ENCODE measurements at places on chromosomes 5 and 9.

- no peak overlapping the region for H3K4me3 ChIP-seq
- no peaks in the 10 kb centered on the region for H3K36me3 ChIP-seq
- H3K27me3 ChIP-seq: no peaks in the 10 kb centered on the region
- DNase-seq: no peak
- no peak overlapping the region for H3K27ac ChIP-seq
- H3K4me1 ChIP-seq: no peaks in the 10 kb centered on the region
Measured at GRCh38 chr9:115673599-115673998, 480.0 kb upstream of the PAPPA start.

GRCh38 chr9:132588501-132589147 lies 6.2 kb downstream of the BARHL1 start:
- peaks cover 5% of the 10 kb centered on the region for H3K4me1 ChIP-seq
- H3K27me3 ChIP-seq: peaks cover 54% of the 10 kb centered on the region
- H3K27ac ChIP-seq: no peak overlapping the region

GRCh38 chr5:90865180-90865579 lies 306.6 kb downstream of the ADGRV1 start:
- H3K36me3 ChIP-seq: no peaks in the 10 kb centered on the region
- H3K4me1 ChIP-seq: peaks cover 4% of the 10 kb centered on the region
- peaks cover 13% of the 10 kb centered on the region for H3K27me3 ChIP-seq
- H3K27ac ChIP-seq: no peak overlapping the region
- DNase-seq: no peak

DNA sequence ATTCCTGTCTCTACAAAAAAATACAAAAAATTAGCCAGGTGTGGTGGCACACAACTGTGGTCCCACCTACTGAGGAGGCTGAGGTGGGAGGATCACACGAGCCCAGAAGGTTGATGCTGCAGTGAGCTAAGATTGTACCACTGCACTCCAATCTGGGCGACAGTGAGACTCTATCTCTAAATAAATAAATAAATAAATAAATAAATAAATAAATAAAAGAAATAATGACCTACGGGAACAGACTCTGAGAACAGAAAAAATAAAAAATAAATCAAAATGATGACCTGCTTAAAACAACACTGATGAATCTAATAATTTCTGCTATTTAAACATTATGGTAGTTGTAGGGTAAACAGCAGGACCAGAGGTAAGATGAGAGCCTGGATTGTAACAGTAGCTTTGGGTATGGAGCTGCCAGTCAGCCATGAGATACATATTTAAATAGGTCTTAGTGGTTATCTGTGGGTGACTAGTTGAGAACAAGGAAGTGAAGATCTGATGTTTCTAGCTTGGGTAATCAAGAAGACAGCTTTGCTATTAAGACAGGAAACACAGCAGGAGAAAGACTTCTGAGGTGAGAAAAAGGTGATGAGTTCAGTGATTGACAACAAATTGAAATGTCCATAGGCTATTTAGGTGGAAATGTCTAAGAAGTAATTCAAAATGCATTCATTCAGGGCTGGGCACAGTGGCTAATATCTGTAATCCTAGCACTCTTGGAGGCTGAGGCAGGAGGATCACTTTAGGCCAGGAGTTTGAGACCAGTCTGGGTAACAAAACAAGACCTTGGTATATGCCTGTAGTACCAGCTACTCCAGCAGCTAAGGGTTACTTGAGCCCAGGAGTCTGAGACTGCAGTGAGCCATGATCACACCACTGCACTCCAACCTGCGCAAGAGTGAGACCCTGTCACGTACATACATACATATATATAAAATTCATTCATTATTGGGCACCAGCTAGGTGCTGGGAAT lies 11.0 kb downstream of the RNF145 start:
- peaks cover 79% of the 10 kb centered on the region for H3K4me1 ChIP-seq
- no peaks in the 10 kb centered on the region for H3K27me3 ChIP-seq
- no peak overlapping the region for H3K4me3 ChIP-seq
- H3K27ac ChIP-seq: peak overlapping the region; percentile 79

DNA sequence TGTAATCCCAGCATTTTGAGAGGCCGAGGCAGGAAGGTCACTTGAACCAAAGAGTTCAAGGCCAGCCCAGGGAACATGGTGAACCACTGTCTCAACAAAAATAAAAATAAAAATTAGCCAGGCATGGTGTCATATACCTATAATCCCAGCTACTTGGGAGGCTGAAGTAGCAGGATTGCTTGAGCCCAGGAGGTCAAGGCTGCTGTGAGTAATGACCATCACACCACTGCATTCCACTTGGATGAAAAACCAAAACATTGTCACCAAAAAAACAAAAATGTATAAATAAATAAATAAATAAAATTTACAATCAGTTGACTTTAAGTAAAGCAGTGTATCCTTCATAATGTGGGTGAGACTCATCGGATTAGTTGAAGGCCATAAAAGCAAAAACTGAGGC lies 541.4 kb downstream of the CSNK1G3 start:
- H3K27ac ChIP-seq: no peak overlapping the region
- H3K4me3 ChIP-seq: no peak overlapping the region
- H3K27me3 ChIP-seq: no peaks in the 10 kb centered on the region
- no peak for DNase-seq

DNA sequence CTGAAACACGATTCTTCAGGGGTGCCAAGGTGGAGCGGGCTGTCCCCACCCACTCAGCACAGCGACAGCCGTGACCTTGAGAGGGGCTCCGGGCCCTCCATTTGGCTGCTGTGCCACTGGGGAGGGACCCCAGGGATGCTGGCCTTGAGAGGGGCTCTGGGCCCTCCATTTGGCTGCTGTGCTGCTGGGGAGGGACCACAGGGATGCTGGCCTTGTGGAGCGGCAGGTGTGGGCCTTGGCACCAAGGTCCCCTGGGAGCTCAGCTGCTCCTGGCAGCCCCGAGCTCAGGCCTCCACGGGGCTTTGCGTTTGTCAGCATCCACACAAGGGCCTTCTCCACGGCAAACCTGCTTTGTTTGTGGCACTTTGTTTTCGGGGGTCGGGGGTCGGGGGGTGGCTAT lies 137.6 kb upstream of the LPCAT1 start:
- no peaks in the 10 kb centered on the region for H3K36me3 ChIP-seq
- no peak for DNase-seq

Data from activated CD4-positive, alpha-beta T cell treated with anti-CD3 and anti-CD28 coated beads for 36 hours (primary cell).